ENCODE measurements at places on chromosomes 11 and 22.

- DNase-seq, result no peak
Observed at GRCh38 chr11:61514050-61514917, 5.7 kb downstream of the LRRC10B start.

GRCh38 chr22:19880786-19881569, 26.3 kb upstream of the GNB1L start:
- no peak for DNase-seq

GRCh38 chr22:46240907-46241306, 9.2 kb downstream of the CDPF1 start:
- no peak for DNase-seq

DNA sequence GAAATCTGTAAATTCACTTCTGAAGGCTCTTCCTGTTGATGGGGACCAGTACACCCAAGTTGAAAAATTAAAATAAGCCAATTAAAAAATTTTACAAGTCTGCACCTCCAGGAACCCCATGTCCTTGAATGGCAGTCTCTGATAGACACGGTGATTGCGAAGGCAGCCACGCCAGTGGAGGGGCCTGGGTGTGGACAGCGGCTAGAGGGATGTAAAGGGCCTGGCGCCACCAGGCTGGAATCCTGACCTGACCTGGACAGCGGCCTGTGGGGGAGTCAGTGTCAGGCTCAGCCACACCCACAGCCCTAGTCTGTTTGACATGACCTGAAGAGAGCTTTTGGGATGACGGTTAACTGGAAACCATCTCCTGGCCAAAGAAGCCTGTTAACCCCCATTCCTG, 49.5 kb upstream of the RFPL3 start:
- no peak for DNase-seq

DNA sequence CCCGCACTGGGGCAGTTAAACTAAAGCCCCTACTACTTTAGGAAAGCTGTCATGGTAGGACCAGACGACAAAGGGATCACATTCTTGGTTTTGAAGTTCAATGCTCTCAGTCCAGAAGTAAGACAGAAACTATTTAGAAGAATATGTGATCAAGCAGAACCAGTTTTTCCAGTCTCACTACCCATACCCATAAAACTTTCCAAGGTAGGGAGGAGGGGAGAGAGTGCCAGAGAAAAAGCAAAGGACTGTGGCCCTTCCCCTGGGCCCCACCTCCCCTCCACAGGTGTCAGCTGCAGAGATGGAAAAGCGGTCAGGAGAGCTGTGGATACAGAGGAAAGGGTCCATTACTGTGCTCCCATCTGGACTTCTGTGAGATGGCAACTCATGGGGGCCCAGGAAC, 587.1 kb downstream of the SOX6 start:
- no peak for DNase-seq

DNA sequence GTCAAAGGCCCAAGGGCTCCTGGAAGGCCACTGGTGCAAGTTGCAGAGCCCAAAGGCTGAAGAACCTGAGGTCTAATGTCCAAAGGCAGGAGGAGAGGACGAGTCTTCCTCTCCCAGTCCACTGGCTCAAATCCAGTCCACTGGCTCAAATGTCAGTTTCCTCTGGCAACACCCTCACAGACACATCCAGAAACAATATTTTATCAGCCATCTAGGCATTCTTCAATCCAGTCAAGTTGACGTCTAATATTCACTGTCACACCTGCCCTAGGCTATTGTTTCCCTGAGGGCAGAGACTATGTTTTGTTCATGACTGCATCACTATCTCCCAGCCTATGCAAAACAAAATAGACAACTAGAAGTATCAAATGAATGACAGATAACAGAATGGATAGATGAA, 148.1 kb downstream of the SPON1 start:
- DNase-seq, result no peak

GRCh38 chr11:130103296-130103814, 33.7 kb downstream of the APLP2 start:
- DNase-seq, result no peak

DNA sequence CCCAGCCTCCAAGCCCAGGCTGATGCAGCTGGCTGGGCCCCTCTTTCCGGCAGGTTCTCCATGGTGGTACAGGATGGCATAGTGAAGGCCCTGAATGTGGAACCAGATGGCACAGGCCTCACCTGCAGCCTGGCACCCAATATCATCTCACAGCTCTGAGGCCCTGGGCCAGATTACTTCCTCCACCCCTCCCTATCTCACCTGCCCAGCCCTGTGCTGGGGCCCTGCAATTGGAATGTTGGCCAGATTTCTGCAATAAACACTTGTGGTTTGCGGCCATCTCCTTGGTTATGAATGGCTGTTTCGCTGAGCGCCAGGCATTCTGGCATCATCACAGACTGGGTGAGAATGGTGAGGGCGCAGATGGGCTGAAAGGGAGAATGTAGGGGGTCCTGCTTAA, 3.6 kb downstream of the PRDX5 start:
- DNase-seq, result no peak

Data from CD4-positive, alpha-beta memory T cell (primary cell).